Osteoblast (primary cell): ENCODE measurements at places on chromosomes 2 and 18.

DNA sequence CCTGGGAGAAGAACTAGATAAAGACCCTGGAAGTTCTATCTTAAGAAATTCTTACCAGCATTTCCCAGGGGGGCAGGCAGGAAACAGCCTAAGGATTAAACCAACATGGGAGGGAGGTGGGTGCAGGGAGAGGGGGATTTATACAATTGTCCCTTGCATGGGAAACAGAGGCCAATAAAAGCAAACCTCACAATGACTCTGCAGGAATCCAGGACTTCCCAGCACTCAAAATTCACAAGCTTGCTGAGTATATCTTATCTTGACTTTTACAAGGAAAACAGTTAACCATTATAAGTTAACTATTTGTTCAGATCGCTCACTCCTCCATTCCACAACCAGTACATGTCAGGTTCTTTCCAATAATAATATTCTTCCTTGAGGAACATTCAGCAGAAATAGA, 241.3 kb downstream of the MREG start:
- DNase-seq: no peak

DNA sequence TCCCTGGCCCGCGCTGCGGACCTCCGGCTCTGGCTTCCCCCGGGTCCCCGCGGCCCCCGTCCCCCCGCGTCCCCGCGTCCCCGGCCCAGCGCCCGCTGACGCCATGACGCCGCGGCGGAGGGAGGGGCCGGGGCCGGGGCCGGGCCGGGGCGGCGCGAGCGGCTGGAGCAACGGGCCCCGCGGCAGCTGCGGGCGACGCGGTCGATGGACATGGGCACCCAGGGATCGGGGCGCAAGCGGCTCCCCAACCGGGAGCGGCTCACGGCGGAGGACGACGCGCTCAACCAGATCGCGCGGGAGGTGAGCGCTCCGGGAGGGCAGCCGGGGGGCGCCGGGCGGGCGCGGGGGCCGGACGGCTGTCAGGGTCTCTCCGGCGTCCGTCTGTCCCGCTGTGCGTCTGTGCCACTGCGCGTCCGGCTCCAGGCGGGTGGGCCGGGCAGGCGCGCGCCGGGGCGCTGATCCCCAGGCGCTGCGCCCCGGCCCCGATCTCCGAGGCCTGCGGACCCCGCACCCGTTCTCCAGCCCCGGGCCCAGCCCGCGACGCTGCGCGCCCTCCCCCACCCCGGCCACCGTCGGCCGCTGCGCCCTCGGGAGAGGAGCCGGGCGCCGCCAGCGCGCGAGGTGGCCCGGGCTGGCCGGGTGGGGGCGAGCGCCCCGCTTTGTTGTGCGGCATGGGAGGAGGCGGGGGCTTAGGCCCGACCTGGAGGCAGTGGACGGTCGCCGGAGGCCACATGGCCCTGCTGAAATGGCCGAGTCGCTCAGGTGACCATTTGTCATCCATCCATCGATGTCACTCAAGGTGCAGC, at the start of gene LRRFIP1:
Gene LRRFIP1, plus strand, starts transcription at position 147 of the 806 bp plus-strand sequence. Its CDS starts 58 bp downstream, at position 205.
- peak; percentile 94 for DNase-seq

DNA sequence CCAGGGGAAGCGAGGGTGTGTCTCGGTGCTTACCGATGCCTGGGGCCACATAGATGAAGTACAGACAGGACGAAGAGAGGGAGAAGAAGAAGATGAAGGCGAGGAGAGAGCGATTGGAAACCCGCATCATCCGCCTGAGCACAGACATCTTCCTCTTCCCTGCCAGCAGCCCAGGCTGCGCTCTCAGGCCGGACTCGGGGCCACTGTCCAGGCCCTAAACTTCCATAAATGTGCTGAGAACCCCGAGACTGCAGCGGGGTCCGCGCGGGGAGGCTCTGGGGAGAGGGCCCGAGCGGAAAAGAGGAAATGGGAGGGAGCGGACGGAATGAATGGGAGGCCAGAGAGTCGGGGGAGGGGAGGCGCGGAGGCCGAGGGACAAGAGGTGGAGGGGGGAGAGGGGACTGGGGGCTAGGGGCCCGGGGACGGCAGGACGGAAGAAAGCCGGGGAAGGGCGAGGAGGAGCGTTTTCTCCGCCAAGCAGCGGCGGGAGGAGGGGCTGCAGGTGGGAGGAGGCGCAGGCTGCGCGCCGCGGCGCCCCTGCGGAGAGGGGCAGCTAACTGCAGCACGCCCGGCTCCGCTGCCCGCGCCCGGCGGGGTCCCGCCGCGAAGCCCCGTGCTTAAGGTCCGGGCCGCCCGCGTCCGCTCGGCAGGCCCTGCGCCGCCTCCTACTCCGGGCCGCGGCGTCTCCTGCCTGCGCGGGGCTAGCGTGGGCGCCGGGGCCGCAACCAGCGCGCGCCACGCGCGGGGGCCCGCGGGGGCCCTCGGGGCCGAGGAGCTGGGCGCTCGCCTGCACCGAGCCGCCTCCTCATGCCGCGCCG, at the start of gene B4GALT6:
Gene B4GALT6, minus strand, starts transcription at position 303 of the 818 bp plus-strand sequence. Its CDS starts 155 bp downstream, at position 148.
- peak; percentile 93 for DNase-seq

GRCh38 chr18:11658989-11659388, 30.1 kb upstream of the GNAL start:
- DNase-seq: no peak

DNA sequence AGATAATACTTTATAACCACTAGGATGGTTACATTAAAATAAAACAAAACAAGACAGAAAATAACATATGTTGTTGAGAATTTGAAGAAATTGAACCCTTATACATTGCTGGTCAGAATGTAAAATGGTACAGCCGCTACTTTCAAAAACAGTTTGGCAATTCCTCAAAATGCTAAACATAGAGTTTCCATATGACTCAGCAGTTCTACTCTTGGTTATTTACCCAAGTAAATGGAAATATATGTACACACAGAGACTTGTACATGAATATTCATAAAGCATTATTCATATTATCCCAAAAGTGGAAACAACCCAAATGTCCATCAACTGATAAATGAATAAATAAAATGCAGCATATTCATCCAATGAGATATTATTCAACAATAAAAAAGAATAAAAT, 92.5 kb upstream of the LRATD1 start:
- no peak for DNase-seq

GRCh38 chr2:60961457-60961856, 56.1 kb upstream of the PEX13 start:
- DNase-seq: no peak

GRCh38 chr2:53769318-53769945, 1.8 kb downstream of the CHAC2 start:
- DNase-seq: no peak

GRCh38 chr2:171522788-171523087, 464 bp downstream of the CYBRD1 start:
- peak; percentile 83 for DNase-seq

DNA sequence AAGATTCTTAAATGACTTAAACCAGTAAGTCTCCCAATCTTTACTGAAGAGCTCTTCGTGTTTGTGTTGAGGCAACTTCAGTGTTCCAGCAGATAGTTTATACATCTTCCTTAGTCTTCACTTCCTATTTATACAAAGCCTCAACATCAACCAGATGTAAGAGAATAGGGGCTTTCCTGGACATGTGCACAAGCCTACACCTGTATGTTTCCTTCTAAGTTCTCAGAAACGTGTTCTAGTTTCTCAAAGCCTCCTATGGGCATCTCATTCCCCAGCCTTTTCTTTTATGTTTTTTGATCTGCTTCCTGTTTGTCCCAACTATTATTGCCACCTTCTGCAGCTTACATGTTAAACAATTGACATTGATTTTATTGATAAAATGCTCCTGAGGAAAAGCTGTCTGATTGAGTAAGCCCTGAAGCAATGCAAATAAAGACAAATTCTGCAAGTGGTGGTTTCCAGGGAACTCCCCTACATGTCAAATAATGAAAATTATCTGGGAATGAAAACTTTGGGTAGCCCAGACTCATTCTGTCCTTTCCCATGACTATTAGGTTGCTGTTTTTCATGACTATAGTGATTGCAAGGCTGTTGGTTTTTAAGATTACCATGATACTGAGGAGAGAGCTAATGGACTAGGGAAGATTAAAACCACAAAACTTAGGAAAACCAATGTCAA, 663.3 kb upstream of the ACVR2A start:
- no peak for DNase-seq

DNA sequence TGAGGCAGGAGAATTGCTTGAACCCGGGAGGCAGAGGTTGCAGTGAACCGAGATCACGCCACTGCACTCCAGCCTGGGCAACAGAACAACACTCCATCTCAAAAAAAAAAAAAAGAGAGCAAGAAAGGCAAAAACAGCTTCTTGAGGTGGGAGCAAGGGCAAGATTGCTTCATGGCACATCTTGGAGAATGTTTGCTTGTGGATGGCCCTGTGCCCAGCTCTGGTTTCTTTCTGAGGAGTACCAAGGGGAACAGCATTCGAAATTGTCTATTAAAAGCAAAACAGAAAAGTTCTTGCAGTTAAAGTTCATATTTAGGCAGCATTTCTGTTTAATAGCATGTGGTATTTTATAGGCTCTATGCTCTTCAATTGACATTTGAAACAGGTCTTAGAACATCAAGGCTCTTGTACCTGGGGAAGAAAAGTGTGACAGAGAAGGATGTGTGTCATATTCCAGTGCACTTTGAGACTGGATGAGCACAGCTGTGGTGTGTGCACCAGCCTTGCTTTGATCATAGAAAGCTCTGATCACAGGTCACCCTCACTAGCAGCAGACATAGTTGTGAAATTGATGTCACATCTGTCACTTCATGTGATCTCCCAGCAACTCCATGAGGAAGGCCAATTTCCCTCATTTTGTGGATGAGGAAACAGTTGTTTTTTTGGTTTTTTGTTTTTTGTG, 154.3 kb downstream of the UXS1 start:
- no peak for DNase-seq

DNA sequence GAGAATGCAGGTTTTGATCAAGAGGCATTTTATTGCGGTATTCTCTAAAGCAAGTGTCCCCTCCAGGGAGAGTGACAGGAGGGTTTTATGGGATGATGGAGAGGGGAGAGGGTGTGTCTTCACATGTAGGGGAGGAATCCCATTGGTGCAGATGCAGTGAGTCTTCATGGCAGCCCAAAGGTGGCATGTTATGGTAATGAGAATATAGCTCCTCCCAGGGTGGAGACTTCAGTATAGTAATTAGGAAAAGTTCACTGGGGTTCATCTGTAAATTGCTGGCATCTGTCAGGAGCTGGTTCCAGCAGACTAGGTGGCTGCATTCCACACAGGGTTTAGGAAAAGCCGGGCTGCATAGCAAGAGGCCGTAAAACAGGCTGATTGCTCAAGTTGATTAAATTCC, 230.7 kb upstream of the CCDC68 start:
- no peak for DNase-seq

- DNase-seq: no peak
Observed at GRCh38 chr2:25219621-25220020, 51.2 kb upstream of the POMC start.

GRCh38 chr2:153912798-153913396, 41.2 kb downstream of the GALNT13 start:
- no peak for DNase-seq

DNA sequence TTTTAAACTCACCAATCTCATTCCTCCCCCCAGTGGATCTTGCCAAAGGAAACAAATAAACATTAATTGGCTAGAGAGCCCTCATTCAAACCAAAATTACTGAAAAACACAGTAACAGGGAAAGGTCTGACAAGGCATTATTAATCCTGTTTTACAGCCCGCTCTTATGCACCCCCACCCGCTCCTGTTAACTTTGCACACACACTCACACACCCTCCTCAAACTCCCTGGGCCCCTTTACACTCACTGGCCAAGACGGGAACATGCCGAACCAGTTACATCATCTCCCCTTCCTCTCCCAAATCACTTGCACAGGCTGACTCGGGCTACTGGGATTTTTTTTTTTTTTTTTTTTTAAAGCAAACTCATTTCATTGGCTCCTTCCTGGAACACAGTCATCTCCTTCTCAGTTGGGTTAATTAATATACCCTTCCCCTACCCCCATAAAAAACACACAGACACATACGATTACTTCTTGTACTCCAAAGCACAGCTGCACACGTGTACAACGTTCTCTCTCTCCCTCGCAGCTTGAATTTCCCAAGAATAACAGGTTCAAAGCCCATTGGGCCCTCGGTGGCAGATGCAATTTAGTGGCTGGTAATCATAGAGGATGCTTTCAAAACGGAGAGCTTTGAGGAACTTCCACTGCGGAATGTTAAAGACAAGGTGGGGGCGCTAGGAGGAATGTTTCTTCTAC, 31.8 kb downstream of the KLF7 start:
- DNase-seq: peak; percentile 78

GRCh38 chr2:38407111-38407682, 30.1 kb upstream of the ATL2 start:
- DNase-seq: no peak
